ENCODE measurements at places on chromosomes 3 and 15.

DNA sequence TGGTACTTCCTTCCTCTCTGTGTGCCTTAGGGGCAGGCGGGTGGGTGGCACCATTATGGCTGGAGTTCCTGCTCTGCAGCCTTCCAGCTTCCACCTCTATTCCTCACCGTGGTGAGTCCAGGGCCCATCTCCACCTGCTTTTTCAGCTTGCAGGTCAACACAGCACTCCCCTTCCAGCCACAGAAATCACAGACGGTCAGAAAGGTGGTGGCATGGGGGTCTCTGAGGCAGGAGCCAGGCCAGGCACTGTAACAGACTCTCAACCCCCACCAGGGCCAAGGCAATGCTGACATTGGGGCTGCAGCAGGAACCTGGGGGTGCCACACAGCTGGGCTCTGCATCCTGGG, 16.6 kb downstream of the KLF15 start:
- no peak overlapping the region for H3K27ac ChIP-seq
- H3K36me3 ChIP-seq = no peaks in the 10 kb centered on the region
- H3K4me3 ChIP-seq = no peak overlapping the region
- H3K27me3 ChIP-seq = peaks cover 9% of the 10 kb centered on the region

GRCh38 chr15:70063980-70064379, 33.7 kb downstream of the TLE3 start:
- H3K27me3 ChIP-seq = no peaks in the 10 kb centered on the region
- H3K36me3 ChIP-seq = peaks cover 96% of the 10 kb centered on the region
- no peak overlapping the region for H3K4me3 ChIP-seq
- no peak for DNase-seq

GRCh38 chr15:95577927-95578326, 752.6 kb upstream of the NR2F2 start:
- no peak overlapping the region for H3K4me3 ChIP-seq
- H3K27me3 ChIP-seq = no peaks in the 10 kb centered on the region
- no peak overlapping the region for H3K27ac ChIP-seq
- no peaks in the 10 kb centered on the region for H3K36me3 ChIP-seq

- H3K27ac ChIP-seq = no peak overlapping the region
- no peaks in the 10 kb centered on the region for H3K36me3 ChIP-seq
- H3K4me1 ChIP-seq = peaks cover 1% of the 10 kb centered on the region
- no peaks in the 10 kb centered on the region for H3K27me3 ChIP-seq
- no peak overlapping the region for H3K4me3 ChIP-seq
These were observed 10.9 kb upstream of the SETMAR start for GRCh38 chr3:4292301-4292700.

GRCh38 chr15:68310178-68310803, 32.7 kb downstream of the FEM1B start:
- H3K4me1 ChIP-seq = peaks cover 9% of the 10 kb centered on the region
- no peak for DNase-seq
- no peaks in the 10 kb centered on the region for H3K36me3 ChIP-seq
- no peak overlapping the region for H3K4me3 ChIP-seq
- peaks cover 35% of the 10 kb centered on the region for H3K27me3 ChIP-seq
